CD4-positive, alpha-beta T cell treated with Interleukin-10 for 1 hour (primary cell): ENCODE measurements at places on chromosomes 7 and 10.

- no peak for DNase-seq
Observed at GRCh38 chr10:22737587-22737986, 23.2 kb upstream of the PIP4K2A start.

DNA sequence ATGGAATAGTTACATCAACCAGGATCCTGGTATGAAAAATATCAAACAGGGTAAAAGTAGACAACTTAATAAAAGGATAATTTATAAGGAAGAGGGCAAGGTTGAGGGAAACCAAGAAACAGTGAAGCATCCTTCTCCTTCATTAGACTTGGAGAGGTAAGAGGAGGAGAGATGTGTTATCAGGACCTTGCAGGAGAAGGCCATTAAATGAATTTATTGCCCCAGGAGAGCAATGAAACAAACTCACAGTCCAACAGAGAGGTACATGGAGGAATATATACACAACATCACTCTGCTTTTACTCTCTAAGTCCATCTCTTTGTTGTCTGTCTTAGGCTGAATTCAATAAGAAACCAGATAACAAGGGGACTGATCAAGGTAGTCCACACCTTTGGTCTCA lies 966.2 kb downstream of the SORCS1 start:
- no peak for DNase-seq

- no peak for DNase-seq
Observed at GRCh38 chr10:123212640-123213039, 58.4 kb downstream of the BUB3 start.

- no peak for DNase-seq
Observed at GRCh38 chr7:133023370-133024071, 58.4 kb downstream of the CHCHD3 start.

DNA sequence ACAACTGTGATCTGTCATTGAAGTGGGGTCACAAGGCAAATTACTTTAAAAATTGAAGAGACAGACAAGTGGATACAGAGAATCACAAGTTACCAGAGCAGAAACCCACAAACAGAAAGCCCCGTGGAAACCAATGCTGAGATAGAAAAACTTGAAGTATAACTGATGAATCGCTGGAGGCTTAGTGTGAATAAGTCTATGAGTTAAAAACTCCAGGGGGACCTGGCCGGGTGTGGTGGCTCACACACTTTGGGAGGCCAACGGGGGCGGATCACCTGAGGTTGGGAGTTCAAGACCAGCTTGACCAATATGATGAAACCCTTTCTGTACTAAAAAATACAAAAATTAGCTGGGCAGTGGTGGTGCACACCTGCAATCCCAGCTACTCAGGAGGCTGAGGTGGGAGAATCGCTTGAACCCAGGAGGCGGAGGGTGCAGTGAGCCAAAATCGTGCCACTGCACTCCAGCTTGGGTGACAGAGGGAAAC lies 69.7 kb upstream of the ZNRF2 start:
- DNase-seq: no peak

- DNase-seq: no peak
Observed at GRCh38 chr7:112084520-112084971, 121.7 kb downstream of the DOCK4 start.

DNA sequence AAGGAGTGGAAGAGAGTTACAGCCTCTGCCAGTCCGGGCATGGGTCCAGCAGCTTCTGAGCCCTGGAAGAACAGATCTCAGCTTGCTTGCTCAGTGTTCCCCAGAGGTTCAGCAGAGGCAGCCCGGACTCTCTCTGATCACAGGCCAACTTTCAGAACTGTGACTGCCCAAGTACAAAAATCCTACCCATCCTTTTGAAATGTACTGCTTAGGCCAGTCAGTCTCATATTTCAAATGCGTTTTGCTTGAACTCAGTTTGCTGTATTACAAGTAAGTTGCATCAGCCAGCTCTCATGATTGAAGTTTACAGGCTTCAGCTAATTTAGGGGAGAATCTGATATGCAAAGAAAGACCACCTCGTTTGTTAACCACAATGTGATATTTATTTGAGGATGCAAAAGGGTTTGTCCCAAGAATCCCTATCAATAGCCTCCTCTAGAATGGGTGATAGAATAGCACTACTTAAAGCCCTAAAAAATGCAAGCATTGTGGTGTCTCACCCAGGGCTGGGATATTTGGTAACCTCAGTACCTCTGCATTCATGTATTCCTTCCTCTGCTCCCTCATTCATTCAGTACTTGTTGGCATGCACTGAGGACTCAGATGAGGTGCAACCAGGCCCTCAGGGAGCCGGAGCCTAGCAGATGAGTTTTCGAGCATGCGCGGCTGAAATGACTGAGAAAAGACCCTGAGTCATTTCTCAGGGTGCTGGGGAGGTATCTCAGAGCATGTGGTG lies 7.0 kb downstream of the AIMP2 start:
- DNase-seq: no peak

- no peak for DNase-seq
Observed at GRCh38 chr10:68318331-68319059, 13.4 kb upstream of the HNRNPH3 start.

DNA sequence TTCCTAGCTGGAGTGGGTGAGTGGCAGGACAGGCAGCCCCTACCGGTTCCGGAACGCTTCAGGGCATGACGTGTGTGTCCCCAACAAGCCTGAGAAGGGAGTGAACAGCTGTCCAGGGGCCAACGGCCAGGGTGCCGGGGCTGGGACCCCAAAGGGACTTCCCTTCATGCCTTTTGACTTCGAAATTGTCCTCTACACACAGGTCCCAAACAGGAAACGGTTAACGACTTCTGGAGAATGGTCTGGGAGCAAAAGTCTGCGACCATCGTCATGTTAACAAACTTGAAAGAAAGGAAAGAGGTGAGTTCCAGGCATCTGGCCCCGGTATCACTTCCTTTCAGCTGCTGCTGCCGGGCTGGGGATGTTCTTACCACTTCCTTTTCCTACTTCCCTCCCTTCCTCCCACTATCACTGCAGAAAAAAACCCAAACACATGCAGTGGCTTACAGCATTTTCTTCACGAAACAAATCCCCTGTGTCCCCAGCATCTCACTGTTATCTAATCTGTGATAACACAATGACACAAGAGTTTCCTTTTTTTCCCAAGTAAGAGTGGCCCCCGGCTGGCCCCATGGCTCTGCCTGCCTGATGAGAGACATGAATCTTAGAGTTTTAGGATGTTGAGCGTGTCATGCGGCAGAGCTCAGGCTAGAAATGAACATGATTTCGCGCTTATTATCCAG lies 63.2 kb downstream of the MKI67 start:
- DNase-seq: peak; percentile 75

DNA sequence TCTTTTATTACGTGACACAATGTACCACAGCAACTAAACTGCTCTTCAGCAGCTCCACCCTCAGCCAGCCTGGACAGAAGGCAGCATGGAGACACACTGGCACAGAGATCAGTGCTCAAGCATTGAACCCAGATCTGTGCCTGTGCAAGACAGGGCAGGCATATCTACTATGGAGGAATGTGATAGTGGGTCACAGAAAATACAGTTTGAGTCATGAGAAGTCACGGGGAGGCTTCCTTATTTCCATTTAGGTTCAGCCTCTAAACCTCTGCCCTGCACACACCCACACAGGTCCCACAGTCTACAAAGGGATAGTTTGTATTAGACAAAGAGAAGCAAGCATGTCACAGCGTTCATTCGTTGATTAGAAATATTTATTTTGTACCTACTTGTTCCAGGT lies 187.4 kb upstream of the AGR3 start:
- no peak for DNase-seq

DNA sequence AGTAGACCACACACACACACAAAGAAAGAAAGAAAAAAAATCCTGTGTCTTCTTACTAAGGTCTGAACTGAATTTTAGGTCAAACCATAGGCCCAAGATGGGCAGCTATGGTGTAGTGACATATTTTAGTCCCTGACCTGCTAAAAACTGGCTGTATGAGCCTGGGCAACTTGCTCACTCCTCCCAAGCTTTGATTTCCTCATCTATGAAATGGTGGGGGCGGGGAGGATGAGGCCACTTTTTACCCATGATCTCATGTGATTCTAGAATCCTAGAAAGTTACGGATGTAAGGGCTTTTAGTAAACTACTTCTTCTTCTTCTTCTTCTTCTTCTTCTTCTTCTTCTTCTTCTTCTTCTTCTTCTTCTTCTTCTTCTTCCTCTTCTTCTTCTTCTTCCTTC lies 6.1 kb upstream of the CCL24 start:
- DNase-seq: no peak
